ENCODE measurements at places on chromosomes 2 and 18.

GRCh38 chr2:197515315-197515738, 539 bp upstream of the MOB4 start:
- DNase-seq: peak; percentile 17

DNA sequence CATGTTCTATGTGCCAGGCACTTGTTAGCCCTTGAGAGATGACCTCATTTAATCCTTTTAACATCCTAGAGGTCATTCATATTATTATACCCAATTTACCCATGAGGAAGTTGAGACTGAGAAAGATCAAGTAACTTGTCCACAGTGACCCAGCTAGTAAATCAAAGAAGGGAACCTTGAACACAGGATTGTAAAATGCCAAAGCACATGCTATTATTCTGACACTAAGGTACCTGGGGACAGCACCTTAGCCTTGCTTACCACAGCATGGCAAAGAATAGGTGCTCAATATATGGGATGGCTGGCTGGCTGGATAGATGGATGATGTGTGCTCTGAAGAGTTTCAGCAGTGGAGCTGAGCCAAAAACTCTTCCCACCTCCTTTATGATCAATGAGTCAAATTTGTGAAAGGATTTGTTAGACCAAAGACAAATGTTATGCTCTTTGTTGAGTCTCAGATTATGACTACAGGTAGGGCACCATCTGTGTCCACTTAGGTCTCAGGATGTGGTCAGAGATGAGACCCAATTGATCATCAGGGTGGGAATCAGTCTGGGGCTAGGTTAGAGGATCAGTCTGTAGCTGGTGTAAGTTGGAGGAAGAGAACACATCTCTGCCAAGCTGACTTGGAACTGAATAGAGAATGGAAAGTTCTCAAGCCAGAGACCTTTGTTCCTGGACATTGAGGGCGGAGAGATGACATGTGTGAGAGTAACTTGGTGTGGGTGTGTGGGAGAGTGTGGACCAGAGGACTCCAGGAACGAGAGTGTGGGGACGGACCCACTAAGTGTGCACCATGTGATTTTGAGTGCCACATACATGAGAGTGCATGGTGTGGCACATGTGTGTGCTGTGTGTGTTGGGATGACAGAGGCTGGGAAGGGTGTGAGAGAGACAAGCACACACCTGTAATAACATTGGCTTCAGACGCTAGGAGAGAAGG, 16.3 kb upstream of the PKDCC start:
- DNase-seq: no peak

- peak; percentile 72 for DNase-seq
Measured at GRCh38 chr2:54560146-54560881, 104.2 kb downstream of the SPTBN1 start.

GRCh38 chr2:177553176-177553884, 160.8 kb downstream of the AGPS start:
- DNase-seq: peak; percentile 90

Data from suppressor macrophage treated with lipopolysaccharide for 1 hour (primary cell).